Kidney capillary endothelial cell (primary cell): ENCODE measurements at places on chromosomes 3 and 15.

- DNase-seq: no peak
Measured at GRCh38 chr15:49964061-49964460, 155.0 kb downstream of the ATP8B4 start.

- DNase-seq: peak; percentile 39
Measured at GRCh38 chr15:96325541-96326327, 4.8 kb upstream of the NR2F2 start.

DNA sequence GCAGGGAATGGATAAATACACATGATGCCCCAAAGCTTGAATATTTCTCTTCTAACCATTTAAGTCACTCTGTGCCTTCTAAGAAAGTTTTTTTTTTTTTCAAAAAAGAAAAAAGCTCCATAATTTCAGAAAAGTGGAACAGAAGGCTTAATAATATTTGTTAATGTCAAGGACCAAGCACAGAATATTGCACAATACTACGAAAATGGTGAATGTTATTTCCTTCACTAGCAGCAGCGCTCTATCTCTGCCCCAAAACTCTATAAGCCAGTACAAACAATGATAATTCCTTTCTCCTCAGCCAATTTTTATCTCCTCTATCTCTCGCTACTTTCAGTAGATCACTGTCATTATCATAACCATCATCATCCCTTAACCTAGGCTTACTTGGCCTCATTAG is 72.7 kb downstream of the FEZF2 start:
- DNase-seq: no peak

DNA sequence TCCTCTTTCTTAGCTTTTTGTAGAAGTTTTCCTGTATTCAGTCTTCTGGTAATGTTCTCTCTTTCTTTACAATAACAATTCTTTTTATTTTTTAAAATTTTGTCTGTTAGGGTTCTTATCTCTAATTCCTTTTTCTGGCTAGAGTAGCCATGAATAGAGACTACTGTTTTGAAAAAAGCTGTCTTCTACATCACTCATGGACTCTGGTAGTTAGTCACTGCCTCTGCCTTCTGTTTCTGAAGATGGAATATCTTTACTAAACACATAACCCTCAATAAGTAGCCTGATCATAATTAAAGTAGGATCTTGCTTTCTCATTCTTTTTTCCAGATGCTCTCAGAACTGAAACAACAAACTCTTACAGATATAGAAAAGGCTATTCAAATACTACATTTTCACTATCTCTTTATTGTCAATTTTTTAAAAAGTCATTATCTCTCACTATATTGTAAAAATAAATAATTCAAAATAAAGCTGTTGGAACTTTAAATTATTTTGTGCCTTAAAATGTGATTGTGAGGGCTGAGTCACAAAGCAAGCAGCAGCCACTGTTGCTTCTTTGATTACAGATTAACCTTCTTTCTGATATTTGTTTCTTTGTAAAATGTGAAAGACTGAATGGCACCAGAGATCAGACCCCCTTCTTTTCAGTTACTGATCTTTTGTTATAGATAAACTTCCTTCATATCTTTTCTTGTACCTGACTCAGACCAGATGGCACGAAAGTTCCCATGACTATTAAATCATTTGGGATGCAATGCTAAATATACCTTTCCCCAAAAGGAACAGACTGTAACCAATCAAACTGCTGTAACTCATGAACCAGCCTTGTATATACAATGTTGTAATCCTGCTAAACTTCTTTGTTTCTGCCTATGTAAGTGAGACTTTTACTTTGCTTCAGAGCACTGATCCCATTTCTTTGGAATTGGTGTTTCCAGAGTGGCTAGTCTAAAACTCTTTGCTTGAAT is 1159.5 kb downstream of the IGSF11 start:
- no peak for DNase-seq

DNA sequence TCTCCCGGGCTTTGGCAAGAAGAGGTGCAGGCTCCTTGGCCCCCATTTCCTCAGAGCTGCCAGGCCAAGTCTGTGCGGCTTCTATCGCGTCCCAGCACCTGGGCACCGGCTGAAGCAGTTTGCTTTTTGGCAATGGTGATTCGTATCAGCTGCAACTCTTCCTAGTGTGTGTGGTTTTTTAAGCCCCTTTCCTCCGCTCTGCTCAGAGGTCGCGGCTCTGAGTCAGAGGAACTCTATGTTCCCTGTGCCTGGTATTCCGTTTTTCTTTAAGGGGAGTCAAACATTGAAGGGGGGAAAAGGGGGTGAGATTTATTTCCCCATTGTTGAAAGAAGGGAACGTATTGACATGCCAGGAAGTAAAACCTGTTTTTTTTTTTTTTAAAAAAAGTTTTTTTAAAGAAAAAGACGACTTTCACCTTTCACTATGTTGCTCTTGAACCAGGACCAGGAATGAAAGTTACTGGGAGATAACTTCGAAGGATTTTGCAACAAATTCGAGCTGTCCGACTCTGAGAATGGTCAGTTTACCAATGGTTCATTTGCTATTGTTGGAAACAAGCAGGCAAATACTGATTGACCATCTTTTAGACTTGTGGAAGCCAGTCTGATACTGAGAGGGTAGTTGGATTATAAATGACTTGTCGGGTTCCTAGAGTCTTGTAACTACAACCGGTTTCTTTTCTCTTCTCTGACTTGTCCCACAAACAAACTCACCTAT is 1.1 kb downstream of the ARMC8 start:
- no peak for DNase-seq

DNA sequence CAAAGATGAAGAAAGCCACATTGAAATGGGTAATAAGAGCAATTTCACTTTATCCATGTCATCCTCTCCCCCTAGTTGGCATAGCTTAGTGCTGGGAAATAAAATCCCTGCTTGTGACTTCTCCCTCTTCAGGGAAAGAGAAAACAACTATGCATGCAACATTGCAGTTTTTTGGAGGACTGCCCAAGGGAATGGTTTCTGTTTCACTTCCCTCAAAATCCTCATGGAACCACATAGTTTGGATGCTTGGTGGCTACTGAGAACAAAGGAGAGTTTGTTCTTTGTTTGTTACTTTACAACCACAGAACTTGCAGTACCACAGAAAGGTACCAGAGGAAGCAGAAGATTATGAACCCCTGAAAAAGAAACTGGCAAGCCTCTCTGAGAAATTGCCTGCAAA is 384.6 kb upstream of the RORA start:
- no peak for DNase-seq

DNA sequence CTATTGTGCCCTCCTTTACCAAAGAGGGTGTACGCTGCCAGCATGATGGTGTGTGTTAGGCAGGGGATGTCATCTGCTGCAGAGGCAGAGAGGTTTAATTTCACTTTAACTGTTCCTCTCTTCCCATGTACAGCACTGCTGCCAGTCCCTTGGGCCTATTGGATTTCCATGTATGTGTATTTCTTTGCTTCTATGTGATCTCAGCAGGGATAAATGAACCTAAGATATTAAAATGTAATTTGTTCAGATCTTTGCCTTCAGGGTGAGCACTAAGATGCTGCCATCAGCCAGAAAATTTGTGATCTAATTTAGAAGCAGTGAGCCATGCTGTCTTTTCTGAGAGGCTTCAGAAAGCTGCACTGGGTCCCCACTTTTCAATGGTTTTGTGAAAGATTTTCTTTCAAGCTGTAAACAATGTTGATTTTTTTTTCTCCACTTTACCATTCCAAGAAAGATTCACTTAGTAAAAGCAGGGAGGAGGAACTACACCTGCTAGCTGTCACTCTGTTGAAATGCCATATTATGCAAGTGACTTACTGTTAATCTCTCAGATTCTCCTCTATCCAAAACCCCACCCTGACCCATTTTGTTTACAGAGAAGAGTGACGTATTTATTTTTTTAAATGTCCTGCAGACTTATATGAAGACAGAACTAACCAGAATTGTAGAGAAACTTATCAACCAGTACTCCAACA is 261.9 kb downstream of the TBL1XR1 start:
- no peak for DNase-seq

DNA sequence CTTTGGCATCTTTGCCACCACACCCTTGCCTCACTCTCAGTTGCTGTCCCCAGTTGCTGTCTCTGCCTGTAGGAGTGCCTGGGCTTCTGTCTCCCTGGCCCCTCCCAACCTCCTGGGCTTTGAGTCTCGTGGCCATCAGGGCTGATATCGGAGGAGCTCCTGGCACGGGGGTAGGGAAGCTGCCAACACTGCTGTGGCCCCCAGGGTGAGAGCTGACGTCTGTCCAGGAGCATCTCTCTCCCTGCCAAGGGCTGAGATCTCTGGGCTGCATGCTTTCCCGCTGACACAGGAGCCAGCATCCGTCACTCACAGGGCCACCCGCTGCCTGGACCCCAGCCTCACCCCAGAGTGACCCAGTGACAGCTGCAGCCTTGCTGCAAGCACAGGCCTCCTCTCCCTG is 47.4 kb downstream of the EXOG start:
- no peak for DNase-seq

DNA sequence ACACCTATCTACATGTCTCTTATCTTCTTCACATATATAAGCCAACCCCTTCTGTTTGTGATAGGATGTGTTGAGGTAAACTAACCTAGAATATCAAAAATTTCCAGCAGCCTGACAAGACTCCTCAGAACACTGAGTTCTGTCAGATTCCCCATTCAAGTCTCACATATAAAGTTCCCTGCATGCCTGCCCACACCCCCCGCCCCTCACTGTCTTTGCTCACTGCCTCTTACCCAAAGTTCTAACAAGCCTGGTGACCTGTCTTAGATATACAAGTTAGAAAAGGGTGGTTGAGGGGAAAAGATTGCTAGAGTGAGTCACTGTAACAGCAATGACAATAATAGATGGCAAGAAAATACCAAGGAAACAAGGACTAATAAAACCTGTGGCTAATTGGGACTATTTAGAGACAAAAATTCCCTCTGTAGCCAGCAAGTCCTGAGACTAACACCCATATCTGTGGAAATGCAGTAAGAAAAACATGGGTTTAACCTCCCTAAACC is 40.1 kb downstream of the FBXO22 start:
- no peak for DNase-seq

GRCh38 chr3:164320962-164321361 is 757.3 kb downstream of the SI start:
- DNase-seq: no peak

GRCh38 chr3:193731656-193732055 is 138.6 kb downstream of the OPA1 start:
- no peak for DNase-seq

- DNase-seq: no peak
Measured at GRCh38 chr15:69391046-69391757, 22.9 kb upstream of the KIF23 start.

- no peak for DNase-seq
Measured at GRCh38 chr3:57085211-57085610, 24.7 kb downstream of the SPATA12 start.

- no peak for DNase-seq
Measured at GRCh38 chr3:138227650-138228049, 40.5 kb downstream of the ARMC8 start.

DNA sequence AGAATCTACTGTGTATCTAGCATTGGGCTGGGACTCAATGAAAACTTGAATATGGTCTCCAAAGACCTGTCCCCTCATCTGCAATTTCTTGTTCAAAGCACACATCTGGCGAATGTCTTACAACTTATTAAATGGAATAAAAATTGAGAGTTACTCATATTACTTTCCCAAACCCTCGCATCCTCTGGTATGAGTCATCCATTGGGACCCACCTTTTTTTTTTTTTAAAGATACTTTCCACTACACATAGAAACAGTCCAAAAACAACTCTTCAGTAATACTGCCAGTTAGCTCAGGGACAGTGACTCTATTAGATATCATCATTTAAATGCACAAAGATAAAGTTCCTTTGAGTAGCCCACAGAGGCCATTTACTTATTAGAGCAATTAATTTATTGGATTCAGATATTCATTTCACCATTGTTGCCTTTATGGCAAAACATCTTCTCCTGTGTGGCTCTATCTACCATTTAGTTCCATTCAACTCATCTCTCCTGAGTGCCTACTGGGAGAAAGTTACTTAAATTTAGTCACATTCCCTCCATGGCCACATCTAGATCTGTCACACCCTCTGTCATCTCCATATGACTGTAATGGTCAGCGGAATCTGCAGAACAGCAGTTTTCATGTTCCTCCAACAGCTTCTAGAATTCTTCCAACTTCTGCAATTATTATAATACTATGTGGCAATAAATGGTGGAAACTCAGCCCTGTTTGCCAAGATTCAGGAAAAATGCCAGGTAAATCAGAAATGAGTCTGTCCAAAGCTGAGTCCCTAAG is 77.9 kb upstream of the ARHGEF3 start:
- DNase-seq: no peak

DNA sequence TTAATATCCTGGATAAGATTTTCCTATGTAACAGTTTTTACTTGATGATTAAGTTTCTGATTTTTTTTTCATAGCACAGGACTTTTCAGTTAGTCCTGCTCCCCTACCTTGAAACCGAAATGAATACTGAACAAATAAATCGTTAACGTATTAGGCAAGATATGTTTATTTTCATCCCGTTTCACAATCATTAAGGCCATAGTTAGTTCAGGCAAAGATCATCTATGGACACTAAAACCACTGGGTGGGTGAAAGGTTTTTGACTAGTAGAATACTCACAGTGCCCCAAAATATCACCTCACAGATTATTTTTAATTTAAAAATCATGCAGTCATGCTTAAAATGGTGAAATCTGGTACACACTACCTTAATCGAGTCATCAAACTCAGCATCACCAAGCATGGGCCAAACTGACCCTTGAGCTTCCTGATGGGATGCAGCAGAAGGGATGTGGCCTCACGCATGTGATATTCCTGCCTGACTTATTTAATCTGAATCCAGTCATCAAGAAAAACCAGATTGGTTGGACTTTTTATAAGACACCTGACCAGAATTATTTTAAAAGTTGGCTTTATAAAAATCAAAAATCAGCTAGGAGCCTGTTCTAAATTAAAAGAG is 365.0 kb downstream of the LPP start:
- DNase-seq: no peak

- DNase-seq: no peak
Measured at GRCh38 chr3:176873261-176873660, 324.0 kb downstream of the TBL1XR1 start.

DNA sequence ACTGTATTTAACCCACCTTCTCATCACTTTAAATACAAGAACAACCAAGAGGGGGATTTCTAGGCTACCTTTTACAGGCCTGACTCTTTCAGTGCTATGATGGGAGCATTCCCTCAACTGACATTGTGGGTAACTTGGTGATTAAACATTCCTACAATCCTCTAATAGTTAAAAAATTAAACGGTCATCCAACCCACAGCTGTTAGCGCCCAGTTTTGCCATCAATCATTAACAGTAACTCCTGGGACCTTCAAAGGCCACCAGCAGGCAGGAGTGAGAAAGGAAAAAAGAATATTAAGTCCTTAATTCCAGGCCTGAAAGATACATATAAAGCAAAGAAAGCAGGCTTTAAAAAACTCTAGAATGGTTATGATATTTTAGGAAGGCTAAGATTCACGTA is 512.1 kb downstream of the MAGI1 start:
- DNase-seq: no peak
